ENCODE measurements at places on chromosomes 13 and 19.

DNA sequence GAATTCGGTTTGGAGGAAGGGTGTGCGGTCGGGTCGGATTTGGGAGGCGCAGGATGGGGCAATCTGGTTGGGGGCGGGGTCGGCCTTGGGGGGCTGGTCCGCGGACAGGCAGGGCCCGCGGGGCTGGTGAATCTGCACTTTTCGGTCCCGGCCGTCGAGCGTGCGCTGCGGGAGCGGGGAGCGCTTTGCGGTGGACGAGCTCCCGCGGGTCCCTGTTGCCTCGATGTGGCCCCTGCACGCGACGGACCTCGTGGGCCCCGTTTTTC lies 11.9 kb downstream of the PEAK3 start:
- no peak for DNase-seq

DNA sequence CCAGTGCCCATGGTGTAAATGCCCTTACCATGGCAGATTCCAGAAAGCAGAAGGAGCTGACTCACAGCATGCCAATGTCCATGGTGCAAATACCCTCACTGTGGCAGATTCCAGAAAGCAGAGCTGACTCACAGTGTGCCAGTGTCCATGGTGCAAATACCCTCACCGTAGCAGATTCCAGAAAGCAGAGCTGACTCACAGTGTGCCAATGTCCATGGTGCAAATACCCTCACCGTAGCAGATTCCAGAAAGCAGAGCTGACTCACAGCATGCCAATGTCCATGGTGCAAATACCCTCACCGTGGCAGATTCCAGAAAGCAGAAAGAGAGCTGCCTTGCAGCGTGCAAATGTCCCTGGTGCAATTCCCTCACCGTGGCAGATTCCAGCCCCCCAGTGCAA lies 163.8 kb upstream of the SOX1 start:
- no peak for DNase-seq

DNA sequence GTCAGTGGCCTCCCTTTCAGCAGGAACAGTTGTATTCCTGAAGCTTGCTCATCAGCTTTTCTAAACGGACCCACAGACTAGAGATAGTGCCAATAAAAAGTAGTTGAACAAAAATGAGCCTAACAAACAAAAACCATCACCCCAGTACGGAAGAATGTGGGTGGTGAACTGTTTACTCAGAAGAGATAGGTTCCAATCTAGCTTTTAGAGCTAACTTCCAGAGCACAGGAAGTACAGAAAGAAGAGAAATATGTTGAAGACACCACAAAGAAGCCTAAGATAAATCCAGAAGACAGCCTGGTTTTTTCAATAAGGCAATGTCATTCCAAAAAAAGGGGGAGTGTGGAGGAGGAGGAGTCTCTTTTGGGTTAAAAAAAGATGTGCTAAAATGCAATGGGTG lies 2.8 kb upstream of the LMO7 start:
- DNase-seq = no peak

DNA sequence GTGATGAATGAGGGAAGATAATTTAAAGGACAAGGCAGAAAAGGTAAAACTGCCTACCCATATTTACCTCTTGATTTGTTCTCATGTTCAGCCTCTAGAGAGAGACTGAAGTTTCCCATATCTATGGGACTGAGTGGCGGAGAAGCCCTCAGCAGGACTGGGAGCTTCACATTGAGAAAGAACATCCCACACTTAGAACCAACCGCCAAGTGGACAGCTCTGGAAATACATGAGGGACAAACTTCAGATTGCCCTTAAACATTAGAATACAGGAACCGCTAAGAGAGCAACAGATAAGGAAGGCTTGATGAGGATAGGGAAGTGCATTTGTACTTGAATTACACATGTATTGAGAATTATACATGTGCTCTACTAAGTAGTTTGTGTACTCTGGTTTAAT lies 316.0 kb upstream of the MIR17HG start:
- no peak for DNase-seq

DNA sequence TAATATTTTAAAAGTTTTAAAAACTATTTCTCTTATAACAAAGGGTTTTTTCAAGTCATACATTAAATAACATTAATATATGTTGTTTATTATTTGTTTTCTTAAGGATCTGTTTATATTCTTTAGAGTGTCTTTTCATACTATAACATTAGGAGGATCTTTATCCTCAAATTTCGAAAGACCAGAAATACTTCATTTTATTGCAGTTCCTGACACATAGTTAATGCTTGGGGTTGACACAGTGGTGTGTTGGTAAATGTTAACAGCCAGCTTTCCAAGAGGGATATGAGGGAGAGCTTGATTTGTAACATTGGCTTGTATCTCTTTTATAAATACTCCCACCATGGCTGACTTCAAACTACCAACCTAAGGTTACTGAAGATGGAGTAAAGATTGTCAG lies 126.6 kb upstream of the KLF5 start:
- no peak for DNase-seq

DNA sequence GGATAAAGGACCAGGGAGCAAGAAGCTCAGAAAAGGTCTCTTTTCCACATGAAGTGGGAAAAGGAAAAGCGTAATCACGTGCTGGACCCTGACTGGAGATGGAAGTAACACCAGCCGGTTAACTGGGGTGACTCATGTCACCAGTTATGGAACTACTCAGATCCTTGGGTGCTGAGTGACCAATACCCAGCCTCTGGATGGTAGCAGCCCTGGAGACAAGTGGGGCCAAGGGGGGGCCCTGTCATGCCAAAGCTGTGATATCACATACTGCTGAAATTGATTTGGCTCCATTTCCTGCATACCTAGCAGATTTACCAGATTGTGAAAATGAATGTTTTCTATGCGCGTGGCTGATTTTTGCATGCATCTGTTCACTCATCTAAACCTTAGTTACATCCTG lies 158.9 kb downstream of the ZIC5 start:
- no peak for DNase-seq

GRCh38 chr13:33129886-33130285 lies 113.7 kb downstream of the KL start:
- no peak for DNase-seq

- peak; percentile 23 for DNase-seq
Observed at GRCh38 chr13:40974460-40975407, 44.4 kb downstream of the ELF1 start.

DNA sequence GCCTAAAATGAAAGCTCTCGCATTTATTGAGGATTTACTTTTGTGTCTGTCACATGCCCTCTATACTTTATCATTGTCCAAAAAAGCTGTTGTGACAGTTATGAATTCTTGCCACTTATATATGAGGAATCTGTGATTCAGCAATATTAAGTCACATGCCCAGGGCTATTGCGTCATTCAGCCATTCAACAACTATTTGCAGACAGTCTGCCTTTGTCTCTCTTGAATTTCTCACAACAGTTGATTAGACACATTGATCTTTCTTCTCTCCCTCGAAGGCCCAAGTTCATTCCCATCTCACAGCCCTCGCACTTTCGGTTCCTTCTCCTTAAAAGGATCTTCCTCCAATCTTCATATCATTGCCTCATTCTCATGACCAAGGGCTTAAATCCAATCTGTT lies 342.6 kb downstream of the MZT1 start:
- no peak for DNase-seq

DNA sequence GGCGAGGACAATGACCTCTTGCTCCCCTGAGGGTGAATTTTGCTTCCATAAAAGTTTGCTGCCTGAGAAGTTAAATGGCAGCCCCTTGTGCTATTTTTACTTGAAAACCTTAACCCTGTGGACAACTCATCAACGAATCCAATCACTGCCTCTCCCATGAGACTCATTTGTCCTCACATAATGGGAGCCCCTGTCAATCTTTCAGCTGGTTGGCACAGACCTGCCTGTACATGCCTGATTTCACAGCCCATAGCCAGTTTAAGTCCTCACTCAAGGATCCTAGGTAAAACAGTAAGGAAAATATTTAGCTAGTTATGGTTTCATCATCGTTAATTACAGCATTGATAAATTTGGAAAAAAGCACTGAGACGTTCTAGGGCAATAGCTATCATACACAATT lies 207.4 kb downstream of the NHLRC3 start:
- no peak for DNase-seq

GRCh38 chr19:35142606-35143230 lies 337 bp upstream of the FXYD7 start:
- no peak for DNase-seq

GRCh38 chr13:90806892-90807291 lies 540.6 kb upstream of the MIR17HG start:
- DNase-seq = no peak

- no peak for DNase-seq
Observed at GRCh38 chr19:39308531-39309304, 11.9 kb downstream of the LRFN1 start.

GRCh38 chr19:11373166-11373884 lies 1.1 kb upstream of the SWSAP1 start:
- DNase-seq = no peak

- DNase-seq = no peak
Observed at GRCh38 chr13:80562433-80563156, 221.7 kb upstream of the SPRY2 start.

DNA sequence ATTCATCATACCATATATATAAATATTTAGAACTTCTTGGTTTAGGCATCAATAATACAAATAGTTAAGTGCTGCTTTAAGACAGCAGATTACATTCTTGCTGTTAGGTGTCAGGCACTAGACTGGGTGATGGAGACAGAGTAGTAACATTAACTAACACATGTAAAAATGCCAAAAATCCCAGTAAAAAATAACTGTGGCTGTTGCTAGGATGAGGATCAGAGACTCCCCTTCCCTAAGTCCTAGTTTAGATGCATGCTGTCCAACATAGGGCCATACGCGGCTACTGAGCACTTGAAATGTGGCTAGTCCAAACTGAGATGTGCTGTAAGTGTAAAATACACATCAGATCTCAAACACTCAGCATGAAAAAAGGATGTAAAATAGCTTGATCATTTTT lies 94.7 kb downstream of the CDADC1 start:
- DNase-seq = no peak

GRCh38 chr13:79935121-79935520 lies 405.8 kb downstream of the SPRY2 start:
- DNase-seq = no peak

- DNase-seq = no peak
Observed at GRCh38 chr13:40028446-40028845, 373.0 kb downstream of the COG6 start.

- DNase-seq = no peak
Observed at GRCh38 chr13:59445812-59446211, 717.9 kb downstream of the DIAPH3 start.

DNA sequence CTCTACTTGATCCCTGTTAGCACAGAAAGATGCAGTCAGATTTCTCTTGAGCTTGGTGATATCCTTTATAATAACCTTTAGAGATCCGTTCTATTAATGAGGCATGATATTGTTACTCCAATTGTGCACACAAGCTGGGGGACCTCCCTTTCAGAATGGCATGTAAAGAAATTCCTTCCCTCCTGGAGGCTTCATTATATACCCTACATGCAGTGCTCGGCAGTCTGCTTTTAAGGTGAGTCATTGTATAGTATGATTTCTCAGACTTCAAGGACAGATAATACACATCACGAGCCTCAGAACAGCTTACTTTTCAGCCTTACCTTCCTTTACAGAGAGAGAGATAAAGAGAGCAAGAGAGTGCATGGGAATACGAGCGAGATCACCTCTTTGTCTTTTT lies 261.3 kb downstream of the ATP8A2 start:
- no peak for DNase-seq

DNA sequence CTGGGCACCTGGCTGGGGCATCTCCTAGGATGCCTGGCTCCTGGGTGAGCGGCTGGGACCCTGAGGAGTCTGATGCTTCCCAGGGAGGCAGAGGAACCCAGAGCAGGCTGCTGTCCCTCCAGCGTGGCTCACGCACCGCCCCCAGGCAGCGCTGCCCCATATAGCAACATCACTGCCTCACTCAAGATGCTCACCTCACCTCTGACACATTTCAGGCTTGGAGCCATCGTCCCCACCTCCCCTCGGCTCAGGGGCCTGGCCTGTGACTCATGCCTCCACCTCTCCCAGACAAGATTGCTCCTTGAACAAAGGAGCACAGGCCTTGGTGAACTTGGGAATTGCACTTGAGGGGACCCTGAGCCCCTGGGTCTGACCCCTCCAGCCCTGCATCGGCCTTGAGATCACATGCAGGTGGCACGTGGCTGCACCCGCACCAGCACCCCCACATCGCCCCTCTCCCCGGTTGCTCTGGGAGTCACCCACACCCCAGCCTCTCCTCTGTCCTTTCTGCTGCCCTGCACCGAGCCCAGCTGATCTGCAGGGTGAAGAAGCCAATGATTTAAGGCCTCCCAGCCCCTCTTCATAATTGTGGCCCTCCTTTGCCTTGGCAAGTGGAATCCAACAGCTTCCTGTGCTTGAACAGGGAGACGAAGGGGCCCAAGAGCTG lies 11.2 kb downstream of the CEBPA start:
- no peak for DNase-seq

GRCh38 chr13:79740991-79741390 lies 260.0 kb downstream of the NDFIP2 start:
- DNase-seq = no peak

- DNase-seq = no peak
Observed at GRCh38 chr13:59437544-59438301, 726.0 kb downstream of the DIAPH3 start.

DNA sequence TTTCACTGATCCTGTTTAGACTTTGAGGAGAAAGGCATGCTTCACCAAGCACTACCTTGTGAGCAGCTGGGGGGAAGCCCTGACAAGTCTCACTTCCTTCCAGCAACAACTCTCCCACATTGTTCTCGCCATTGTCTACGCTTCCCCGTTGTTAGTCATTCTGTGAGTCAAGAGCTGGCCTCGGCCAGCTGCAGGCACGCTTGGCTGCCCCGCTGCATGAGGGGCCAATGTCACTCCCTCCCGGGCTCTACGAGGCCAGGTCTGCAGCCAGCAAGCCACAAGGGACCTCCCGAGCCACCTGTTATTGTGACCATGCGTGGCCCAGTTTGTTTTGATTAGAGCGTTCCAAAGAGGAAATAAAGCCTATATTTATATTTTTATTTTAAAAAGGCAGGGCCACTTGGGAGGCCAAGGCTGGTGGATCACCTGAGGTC lies 220.9 kb downstream of the FOXO1 start:
- no peak for DNase-seq

GRCh38 chr19:1767464-1767933 lies 14.2 kb downstream of the ONECUT3 start:
- no peak for DNase-seq

Data from HCT116 (cell line).